ENCODE measurements at places on chromosomes 16 and 17.

DNA sequence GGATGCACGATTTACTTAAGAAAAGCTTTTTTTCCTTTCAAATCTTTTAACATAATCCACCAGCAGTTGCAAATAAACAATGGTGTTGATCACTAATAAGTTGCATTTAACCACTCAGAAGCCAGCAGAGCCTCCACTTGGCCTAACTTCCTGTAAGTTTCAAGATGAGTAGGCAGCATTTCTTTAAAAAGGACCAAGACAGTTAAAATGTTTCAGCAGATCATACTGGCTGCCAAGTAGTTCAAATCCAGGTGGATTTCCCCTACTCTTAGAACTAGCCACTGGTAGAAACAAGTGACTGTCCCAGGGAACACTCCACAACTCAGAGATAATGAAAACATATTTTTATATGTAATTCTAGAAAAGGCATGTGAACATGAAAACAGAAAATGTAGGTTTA is 17.0 kb upstream of the RFFL start:
- DNase-seq, result no peak

DNA sequence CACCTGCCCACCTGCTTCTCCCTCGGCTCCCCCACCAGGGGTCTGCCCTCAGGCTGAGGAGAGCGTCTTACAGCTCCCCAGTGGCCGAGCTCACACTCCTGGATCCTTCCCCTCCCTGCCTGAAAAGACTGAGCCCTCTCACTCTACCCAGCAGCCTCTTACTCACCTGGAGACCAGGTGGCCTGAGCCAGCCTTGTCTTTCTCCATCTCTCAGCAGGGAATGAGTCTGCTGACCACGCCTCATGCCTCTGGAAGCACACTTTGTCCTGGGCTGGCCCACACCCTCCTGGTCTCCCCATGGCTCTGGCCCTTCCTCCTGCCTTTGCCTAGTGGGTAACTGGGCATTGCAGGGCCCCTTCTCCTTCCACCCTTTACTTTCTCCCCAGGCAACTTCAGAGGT is 177.2 kb downstream of the ENGASE start:
- DNase-seq, result no peak

GRCh38 chr16:19434584-19434983 is 16.9 kb downstream of the TMC5 start:
- DNase-seq, result no peak

DNA sequence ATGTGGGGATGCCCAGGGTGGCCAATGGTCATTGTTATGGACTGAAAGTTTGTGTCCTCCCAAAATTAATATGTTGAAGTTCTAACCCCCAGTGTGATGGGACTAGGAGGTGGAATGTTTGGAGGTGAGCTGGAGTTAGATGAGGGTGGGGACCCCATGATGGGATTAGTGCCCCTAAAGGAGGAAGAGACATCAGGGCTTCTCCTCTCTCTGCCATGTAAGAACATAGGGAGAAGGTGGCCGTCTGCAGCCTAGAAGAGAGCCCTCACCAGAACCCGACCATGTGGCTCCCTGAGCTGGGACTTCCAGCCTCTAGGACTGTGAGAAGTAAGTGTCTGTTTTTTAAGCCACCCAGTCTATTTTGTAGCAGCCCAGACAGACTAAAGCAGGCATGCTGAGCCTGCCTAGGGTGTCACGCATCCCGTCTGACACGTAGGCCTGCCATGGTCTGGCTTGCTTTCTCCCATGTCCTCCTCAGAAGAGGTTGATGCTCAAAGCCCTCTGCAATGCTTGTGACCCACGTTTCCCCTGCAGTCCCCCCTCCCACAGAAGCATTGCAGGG is 4.0 kb upstream of the PRPSAP1 start:
- DNase-seq, result no peak

DNA sequence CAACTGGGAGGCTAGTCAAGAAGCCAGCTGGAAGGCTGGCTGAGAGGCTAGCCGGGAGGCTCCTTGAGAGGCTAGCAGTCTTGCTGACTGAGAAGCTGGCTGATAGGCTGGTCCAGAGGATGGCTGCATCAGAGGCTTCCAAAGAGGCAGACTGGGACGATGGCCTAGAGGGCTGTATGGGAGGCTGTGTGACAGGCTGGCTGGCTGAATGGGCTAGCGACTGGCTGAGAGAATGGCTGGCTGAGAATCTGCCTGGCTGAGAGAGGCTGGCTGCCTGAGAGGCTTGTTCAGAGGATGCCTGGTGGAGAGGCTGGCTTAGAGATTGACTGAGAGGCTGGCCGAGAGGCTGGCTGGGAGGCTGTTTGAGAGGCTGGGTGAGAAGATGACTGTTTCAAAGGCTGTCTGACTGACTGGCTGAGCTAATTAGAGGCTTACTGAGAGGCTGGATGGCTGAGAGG is 34.8 kb upstream of the ACSM2B start:
- no peak for DNase-seq
